ENCODE measurements at places on chromosomes 2 and 18.

GRCh38 chr2:105647731-105648130 is 97.0 kb upstream of the NCK2 start:
- H3K27me3 ChIP-seq = peaks cover 35% of the 10 kb centered on the region
- no peaks in the 10 kb centered on the region for H3K36me3 ChIP-seq
- DNase-seq = no peak
- no peak overlapping the region for H3K4me3 ChIP-seq

DNA sequence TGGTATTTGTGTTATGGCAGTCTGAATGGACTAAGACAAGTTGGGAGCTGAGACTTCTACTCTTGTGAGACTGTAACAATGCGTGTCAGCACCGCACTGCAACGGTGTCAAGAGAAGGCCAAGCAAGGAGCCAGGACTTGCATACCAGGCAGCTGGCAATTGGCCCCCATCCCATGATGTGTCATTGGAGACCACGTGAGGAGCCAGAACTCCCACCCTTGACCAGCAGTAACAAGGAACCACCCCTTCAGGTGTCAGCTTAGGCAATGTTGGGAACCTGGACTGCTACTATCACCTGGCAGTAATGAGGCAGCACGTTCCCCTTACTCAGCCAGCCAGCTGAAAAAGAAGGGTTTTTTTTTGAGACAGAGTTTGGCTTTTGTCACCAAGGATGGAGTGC is 32.7 kb upstream of the AGFG1 start:
- H3K36me3 ChIP-seq = no peaks in the 10 kb centered on the region
- H3K4me1 ChIP-seq = no peaks in the 10 kb centered on the region
- H3K4me3 ChIP-seq = no peak overlapping the region
- no peak overlapping the region for H3K27ac ChIP-seq
- DNase-seq = no peak

GRCh38 chr2:219309278-219309677 is at the start of gene PTPRN:
PTPRN (minus strand) TSS chr2:219309401; CDS start chr2:219309332, 69 bp downstream.
- H3K36me3 ChIP-seq = no peaks in the 10 kb centered on the region
- H3K27ac ChIP-seq = no peak within 1 kb of the TSS
- peaks cover 29% of the 10 kb centered on the region for H3K27me3 ChIP-seq

DNA sequence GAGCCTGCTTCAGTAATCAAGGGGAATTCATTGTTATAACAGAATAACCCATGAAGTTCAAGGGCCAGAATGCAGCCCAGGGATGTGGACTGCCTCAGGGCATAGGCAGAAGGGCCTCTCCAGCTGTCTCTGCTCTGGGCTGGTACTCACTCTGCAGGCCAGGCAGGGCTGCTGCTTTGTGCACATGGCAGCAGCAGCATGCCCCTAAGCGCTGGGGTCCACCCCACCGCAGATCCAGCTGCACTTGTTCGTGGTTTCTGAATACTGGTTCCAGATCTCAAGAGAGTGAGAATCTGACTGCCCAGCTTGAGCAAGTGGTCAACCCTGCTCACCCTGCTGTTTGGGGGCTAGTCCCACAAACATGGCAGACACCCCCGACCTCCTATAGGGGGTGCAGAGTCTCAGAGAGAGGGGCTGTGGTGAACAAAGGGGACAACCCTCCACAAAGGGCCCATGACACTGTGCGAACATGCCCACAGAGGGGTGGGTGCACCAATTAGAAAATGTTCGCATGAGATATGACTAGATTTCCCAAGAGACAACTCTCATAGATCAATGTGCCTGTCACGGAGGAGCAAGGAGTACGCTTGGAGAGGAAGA is 87.3 kb downstream of the ACTR3 start:
- no peaks in the 10 kb centered on the region for H3K27me3 ChIP-seq
- no peak overlapping the region for H3K4me3 ChIP-seq
- peaks cover 24% of the 10 kb centered on the region for H3K4me1 ChIP-seq
- no peaks in the 10 kb centered on the region for H3K36me3 ChIP-seq

DNA sequence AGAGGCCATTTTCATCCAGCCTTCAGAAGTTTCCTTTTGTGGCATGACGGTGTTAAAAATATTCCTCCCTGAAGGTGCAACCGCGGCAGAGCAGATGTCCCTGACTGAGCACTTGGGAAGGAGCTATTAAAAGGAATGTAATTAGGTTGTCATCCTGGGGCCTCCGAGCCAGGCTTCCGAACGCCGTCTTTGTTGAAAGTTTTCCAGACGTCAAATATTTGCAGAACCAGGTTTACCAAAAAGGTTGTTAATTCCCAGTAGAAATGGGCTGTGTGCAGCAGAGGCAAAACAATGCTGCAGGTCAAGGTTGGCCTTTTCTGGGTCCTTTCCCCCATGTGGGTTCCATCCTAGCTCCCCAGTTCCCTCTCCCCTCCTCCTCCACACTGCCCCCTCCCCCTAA is 110.0 kb upstream of the STPG4 start:
- H3K27me3 ChIP-seq = no peaks in the 10 kb centered on the region
- no peak for DNase-seq
- H3K36me3 ChIP-seq = no peaks in the 10 kb centered on the region
- no peak overlapping the region for H3K27ac ChIP-seq

GRCh38 chr18:63346031-63346430 is 21.0 kb downstream of the KDSR start:
- H3K4me3 ChIP-seq = no peak overlapping the region
- no peak overlapping the region for H3K27ac ChIP-seq
- peaks cover 27% of the 10 kb centered on the region for H3K36me3 ChIP-seq

GRCh38 chr2:20107352-20107751 is 55.9 kb upstream of the LAPTM4A start:
- no peak overlapping the region for H3K27ac ChIP-seq
- no peak for DNase-seq
- H3K27me3 ChIP-seq = no peaks in the 10 kb centered on the region
- H3K4me1 ChIP-seq = no peaks in the 10 kb centered on the region
